ENCODE measurements at places on chromosomes 6 and 20.

GRCh38 chr6:56890683-56891429 lies 64.1 kb upstream of the BEND6 start:
- no peak for DNase-seq

DNA sequence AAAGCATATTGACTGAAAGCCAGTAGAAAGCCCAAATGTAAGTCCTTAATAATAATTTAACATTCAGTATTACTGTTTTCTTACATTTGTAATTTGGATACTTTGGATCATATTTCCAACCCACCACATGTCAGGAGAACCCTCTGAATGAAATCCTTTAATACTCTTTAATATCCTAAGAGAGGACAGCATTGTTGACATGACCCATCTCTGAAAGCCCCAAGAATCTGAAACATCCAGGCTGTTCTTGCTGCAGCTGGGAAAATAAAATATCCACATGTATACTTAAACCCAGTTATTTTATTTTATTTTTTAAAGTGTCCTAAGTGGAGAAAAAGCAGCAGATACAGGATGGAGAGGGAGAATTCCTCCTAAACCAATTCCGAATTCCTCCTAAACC lies 130.8 kb upstream of the RIPOR2 start:
- no peak for DNase-seq

GRCh38 chr6:96301781-96302180 lies 219.8 kb upstream of the UFL1 start:
- no peak for DNase-seq

GRCh38 chr6:163338671-163339405 lies 75.7 kb upstream of the QKI start:
- no peak for DNase-seq

DNA sequence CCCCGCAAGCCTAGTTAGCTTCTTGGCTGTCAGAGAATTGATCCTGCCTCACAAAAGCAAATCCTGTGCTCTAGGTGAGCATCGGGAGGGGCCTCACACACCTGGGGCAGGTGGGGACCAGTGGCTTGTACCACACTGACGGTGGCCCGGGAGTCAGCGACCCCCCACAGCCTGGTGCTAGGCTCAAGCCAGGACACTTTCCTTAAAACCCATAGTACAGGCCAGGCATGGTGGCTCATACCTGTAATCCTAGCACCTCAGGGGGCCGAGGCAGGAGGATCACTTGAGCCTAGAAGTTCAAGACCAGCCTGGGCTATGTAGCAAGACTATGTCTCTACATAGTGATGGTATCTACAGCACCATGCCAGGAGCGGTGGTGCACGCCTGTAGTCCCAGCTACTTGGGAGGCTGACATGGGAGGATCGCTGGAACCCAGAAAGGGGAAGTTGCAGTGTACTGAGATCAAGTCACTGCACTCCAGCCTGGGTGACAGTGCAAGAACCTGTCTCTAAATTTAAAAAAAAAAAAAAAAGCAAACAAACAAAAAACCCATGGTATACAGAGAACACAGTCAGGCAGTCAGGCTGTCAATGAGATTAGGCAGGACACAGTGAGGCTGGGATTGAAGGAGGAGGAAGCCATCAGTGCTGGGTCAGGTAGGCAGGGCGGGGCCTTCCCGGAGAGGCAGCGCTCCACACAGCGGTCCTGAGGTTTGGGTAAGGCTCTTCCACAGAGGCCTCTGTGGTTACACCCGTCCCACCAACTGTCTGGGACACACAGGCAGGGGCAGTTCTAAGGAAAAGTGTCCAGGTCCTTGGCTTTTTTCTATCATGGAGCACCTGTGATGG lies 41.3 kb downstream of the SYNJ2 start:
- DNase-seq, result no peak

All from activated CD4-positive, alpha-beta T cell treated with anti-CD3 and anti-CD28 coated beads, Interleukin-2, amount 50 U/mL, for 24 hours (primary cell).